ENCODE measurements at places on chromosomes 13 and 19.

DNA sequence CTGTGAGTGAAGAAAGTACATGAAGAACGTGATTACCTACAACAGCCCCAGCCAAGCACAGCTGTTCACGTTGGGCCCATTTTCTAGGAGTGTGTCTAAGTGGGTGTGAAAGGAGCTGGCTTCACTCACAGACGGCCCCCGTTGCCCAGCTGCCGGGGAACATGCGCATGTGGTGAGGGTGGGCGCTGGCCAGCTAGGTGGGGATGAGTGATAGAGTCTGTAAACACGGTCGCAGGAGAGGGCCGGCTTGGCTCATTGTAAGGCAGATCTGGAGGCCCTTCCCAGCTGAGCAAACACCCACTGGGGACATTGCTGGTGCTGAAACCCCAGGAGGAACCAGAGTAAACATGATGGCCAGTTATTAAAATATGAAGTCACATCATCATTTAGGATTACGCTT lies 160.5 kb downstream of the TEX29 start:
- DNase-seq, result no peak

DNA sequence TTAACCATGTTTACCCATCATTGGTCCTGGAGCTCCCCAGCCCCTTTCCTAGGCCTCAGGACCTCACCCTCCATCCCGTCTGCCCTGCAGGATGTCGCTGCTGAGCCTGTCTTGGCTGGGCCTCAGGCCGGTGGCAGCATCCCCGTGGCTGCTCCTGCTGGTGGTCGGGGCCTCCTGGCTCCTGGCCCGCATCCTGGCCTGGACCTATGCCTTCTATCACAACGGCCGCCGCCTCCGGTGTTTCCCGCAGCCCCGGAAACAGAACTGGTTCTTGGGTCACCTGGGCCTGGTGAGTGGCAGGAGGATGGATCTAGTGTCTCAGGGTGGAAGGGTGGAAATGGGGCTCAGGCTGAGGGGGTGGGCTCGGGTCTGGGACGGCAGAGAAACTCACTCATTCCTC lies 508 bp downstream of the CYP4F8 start:
- DNase-seq, result no peak

- DNase-seq, result no peak
Observed at GRCh38 chr13:32026623-32027022, 5.0 kb upstream of the FRY start.

GRCh38 chr13:79413521-79413920 lies 7.5 kb upstream of the RBM26 start:
- no peak for DNase-seq

- DNase-seq, result no peak
Observed at GRCh38 chr13:27601208-27601607, 19.1 kb downstream of the LNX2 start.

- no peak for DNase-seq
Observed at GRCh38 chr19:14354445-14354844, 26.8 kb upstream of the ADGRE5 start.

- DNase-seq, result no peak
Observed at GRCh38 chr19:54475706-54476105, 2.6 kb upstream of the CDC42EP5 start.

DNA sequence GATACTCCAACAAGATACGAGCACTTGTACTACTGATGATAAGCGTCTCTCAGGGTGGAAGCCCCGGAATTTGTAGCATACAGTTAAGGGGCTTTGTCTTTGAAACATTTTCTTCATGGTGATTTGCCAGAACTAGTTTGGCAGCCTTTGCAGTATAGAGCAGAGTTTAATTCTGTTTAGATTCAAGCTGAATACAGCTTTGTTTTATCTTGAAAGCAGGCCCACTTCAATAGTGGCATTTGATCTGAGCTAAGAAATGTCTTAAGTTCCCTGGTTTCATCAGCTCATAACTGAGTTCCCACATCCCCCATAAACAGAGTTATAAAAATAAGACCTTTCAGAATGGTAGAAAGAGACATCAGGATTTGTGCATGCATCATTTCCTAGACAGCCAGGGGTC lies 125.9 kb downstream of the MIPEP start:
- no peak for DNase-seq

DNA sequence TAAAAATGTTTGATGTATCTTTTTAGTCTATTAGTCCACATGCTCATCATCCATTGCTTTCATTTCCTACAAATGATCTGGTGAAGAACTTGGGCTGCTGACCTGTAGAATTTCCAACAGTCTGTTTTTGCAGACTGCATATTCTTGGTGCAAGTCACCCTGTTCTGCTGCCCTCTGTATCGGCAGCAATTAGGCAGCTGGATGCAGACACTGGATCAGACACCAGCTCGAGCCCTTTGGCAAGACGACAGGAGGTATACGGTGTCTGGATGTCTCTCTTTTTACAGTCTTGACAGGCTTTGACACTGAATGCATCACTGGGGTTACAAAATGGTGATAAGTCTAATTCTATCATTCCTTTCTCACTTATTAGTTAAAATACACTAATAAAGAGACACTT lies 21.8 kb downstream of the MTRF1 start:
- DNase-seq, result no peak

DNA sequence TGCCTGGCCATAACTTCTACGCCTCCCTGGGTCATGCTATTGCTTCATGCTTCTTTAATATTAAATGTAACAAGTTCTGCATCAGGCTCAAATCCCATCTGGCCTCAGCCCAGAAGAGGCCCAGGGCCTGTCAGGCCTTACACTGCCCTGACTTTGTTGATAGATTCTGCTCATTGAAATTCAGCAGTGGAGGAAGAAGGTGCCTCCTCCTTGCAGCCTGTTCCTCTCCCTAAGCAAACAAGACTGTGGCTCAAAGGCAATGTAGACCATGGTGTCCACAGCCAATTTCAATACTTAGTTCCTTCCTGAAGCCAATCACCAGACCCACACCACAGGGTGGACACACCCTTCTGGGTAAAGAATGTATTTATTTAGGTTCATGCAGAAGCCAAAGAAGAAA lies 59.4 kb downstream of the LACC1 start:
- no peak for DNase-seq

GRCh38 chr19:1905110-1905862 lies at the start of the genes ADAT3 and SCAMP4:
TSS of gene ADAT3 (plus strand) at chr19:1905399. CDS start at chr19:1912048, 6,649 bp downstream.
TSS of gene SCAMP4 (plus strand) at chr19:1905399. CDS start at chr19:1915020, 9,621 bp downstream.
- DNase-seq, result peak; percentile 88

GRCh38 chr19:46076951-46077814 lies 36.4 kb upstream of the IGFL4 start:
- DNase-seq, result peak; percentile 1

GRCh38 chr13:21686751-21687391 lies 16.0 kb downstream of the FGF9 start:
- no peak for DNase-seq

- DNase-seq, result no peak
Observed at GRCh38 chr19:50796128-50796633, 6.0 kb downstream of the ACP4 start.

GRCh38 chr19:43809762-43810696 lies 7.8 kb upstream of the LYPD5 start:
- peak; percentile 38 for DNase-seq

DNA sequence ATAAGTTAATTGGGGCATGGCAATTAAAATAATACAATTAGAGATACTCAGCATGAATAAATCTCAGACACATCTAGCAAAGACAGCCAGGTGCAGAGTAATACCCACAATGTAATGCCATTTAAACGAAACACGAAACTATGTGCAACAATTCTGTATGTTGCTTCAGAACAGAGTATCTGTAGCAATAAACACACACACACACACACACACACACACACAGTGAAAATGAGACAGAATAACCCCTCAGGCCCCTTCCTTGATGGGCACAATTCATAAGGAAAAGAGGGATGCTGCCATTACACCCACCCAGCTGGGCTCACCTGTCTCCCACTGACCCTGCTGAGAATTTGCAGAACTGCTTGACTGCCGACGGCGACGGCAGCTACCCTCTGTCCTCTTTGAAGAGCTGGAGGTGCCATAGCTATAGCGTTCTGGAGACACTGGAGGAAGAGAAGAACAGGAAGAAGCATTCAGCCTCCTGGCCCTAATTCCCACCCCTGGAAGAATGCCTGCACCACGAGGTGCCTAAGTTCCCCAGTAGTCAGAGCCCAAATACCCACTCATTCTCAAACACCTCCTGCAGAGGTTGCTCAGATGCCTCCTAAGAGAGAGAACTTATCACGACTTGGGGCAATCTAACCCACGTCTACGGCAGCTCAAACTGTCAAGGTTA lies 2.5 kb downstream of the DEDD2 start:
- DNase-seq, result no peak

GRCh38 chr19:13055213-13056051 lies 47.2 kb downstream of the LYL1 start:
- no peak for DNase-seq

DNA sequence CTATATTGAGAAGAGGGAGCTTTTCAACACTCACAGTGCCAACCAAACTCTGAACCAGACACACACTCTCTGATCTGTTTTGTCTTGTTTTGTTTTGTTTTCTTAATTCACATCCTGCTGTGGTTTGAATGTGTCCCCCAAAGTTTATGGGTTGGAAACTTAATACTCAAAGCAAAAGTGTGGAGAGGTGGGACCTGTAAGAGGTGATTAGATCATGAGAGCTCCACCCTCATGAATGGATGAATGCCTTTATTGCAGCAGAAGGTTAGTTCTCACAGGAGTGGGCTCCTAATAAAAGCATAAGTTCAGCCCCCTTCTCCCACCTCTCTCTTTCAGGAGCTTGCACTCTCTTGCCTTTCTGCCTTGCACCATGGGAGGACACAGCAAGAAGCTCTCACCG lies 957.1 kb downstream of the PCDH9 start:
- no peak for DNase-seq

DNA sequence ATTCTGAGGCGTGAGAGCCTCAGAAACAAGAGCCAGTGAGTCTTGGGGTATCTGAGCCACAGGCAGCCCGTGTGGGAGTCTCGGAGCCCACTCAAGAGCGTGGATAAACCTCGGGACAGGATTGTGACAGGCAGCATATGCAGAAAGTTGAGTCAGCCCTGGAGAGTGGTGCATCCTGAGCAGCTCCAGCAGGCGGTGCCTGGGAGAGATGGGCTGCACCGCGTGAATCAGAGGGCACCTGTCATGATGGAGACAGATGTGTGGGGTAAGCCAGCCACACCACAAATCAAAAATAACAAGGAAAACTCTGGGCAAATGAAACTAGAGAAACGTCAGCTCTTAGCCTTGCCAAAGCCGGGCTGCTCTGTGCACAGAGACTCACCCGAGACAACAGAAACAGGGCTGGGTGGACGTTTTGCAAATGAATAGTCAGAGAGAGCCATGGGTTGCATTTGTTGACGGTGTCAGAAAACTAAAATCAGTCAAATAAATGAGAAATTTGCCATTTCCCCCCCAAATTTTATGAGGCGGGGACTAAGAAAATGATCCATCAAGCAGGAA lies 30.0 kb upstream of the POP4 start:
- DNase-seq, result no peak

GRCh38 chr13:38262211-38262610 lies 87.4 kb upstream of the UFM1 start:
- no peak for DNase-seq

- no peak for DNase-seq
Observed at GRCh38 chr19:38697641-38698071, 46.6 kb downstream of the CAPN12 start.

DNA sequence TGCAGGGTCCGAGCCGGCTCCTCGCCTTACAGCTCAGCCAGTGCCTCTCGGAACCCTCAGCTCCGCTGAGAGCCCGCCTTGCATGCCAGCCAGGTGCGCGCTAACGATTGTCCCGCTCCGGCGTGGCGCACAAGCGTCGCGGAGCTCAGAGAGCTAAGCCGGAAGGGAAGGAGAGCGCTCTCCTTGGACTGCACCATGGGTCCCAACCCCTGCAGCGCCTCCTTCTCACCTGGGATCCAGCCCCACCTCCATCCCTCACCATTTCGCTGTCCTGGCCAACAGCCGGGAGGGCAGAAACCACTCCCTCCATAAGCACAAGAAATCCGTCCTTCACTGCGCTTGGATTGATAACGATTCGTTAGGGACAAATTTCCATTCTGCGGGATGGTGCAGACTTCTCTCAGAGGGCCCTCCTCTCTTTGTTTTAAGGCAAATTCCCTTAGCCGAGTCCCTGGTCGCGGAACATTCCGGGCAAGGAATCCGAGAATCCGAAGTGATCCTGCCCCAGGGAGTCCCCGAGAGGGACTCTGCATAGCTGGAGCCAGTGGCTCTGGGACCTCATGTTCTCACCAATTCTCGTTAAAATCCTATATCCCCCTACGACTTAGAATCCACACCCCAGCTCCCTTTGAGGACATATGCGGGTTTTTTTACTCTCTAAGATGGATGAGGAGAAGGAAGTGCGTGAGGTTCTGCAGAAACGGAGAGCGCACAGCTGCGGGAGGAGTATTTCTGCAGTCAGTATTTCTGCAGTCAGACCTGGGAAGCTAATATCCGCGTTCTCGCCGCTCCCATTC lies 2.8 kb downstream of the GSX1 start:
- DNase-seq, result no peak

DNA sequence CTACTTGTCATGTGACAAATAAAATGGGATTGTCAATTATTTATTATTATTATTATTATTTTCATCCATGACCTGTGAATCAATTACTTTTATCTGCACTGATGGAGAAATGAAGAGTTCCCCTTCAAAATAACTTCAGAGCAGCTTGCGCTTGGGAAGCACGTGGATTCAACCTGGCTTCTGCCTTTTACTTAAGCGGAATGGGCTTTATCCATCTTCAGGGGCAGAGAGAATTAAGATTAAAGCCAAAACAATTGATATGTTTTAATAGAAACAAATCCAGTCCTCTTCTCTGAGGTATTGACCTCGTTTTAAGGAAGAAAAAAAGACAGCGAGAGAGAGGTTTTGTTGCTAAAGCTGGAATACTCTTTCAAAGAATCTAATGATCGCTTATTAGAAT lies 876 bp downstream of the SACS start:
- DNase-seq, result no peak

- DNase-seq, result no peak
Observed at GRCh38 chr13:88074794-88075510, 403.8 kb downstream of the SLITRK5 start.

- no peak for DNase-seq
Observed at GRCh38 chr13:112733661-112734379, 44.0 kb downstream of the ATP11A start.

GRCh38 chr13:112819111-112819510 lies 129.3 kb downstream of the ATP11A start:
- DNase-seq, result no peak
